ENCODE measurements at places on chromosomes 2 and 18.

DNA sequence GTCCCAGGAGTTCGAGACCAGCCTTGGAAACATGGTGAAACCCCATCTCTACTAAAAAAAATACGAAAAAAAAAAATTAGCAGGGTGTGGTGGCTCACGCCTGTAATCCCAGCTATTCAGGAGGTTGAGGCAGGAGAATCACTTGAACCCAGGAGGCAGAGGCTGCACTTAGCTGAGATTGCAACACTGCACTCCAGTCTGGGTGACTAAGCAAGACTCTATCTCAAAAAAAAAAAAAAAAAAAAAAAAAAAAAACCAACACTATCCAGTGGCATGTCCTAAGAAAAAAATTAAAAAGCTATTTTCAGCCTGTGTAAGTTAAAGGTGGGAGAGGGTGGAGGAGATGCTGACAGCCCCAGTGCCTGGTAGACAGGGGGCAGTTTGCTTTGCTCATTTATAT lies 32.2 kb upstream of the REL start:
- no peak for DNase-seq

GRCh38 chr2:113298176-113298575 lies 19.5 kb upstream of the PAX8 start:
- DNase-seq, result no peak

- DNase-seq, result no peak
Observed at GRCh38 chr2:121579309-121579708, 48.6 kb downstream of the RNU4ATAC start.

DNA sequence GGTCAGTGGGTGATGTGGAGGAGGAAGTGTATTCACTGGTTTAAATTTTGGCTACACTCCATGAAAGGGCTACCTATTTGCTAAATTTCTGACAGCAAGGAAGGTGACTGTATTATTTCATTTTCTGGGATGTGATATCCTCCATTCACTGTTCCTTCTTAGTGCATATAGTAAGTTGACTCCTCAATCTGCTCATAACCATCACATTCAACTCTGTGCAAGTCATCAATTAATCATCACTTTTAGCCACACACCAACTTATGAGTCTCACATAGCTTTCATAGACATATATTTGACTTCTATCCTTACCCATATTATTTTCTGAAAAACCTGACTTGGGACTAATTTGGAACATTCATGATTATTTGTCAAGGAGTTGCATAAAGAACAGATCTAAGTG lies 16.9 kb downstream of the KLHL41 start:
- DNase-seq, result no peak

DNA sequence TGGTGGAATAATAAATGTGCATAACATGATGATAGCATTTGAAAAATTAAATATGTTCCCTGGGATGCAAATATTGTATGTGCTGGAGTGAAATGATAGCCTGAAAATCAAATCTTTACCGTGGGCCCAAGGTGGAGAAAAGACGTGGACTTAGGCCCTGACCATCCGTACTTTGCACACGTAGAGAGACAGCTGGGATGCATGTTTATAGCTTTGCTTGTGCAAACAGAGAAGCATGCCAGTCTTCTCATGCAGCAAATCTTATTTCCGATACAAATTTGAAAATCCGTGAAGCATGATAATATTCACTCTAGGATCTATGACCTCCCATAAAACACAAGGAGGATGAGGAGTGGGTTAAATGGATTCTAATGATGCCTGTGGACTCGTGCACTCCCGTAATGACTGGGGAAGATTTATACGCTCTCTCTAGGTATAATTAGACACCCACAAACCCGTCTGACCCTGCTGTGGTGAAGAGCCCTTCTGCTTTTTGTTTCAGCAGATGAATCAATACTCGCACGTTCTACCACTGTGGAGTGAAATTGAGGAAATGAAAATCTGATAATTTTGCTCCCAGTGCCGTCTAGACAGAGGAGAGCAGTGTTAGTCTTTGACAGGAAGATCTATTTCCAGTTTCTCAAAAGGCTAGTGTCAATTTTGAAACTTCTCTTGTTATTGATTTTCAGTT lies 810.3 kb upstream of the SALL3 start:
- DNase-seq, result no peak

- no peak for DNase-seq
Observed at GRCh38 chr18:2070631-2071030, 500.7 kb downstream of the METTL4 start.

DNA sequence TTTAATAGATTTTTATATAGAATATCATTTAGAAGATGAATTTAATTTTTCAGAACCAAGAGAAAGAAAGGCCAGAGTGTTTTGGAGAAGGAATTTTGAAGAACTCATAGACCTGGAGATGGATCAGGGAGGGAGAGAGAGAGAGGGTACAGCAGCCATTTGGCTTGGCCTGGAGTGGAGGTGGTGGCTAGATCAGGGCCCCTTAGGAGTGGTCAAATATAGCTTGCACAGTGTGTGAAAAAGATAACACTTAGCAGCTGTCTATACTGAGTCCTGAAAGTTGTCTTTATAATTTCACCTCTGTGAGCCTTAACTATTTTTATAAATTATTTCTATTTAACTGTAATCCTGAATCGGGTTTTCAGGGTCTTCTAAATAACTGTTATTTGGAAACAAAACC lies 38.8 kb upstream of the ACYP2 start:
- no peak for DNase-seq

GRCh38 chr2:146227152-146228019 lies 1617.4 kb upstream of the ACVR2A start:
- DNase-seq, result no peak

- no peak for DNase-seq
Observed at GRCh38 chr2:1702186-1702565, 42.1 kb downstream of the PXDN start.

GRCh38 chr2:157460384-157460837 lies 16.5 kb upstream of the CYTIP start:
- no peak for DNase-seq

GRCh38 chr2:180385601-180386201 lies 378.6 kb upstream of the CWC22 start:
- DNase-seq, result no peak
